ENCODE measurements at places on chromosomes 7 and 10.

DNA sequence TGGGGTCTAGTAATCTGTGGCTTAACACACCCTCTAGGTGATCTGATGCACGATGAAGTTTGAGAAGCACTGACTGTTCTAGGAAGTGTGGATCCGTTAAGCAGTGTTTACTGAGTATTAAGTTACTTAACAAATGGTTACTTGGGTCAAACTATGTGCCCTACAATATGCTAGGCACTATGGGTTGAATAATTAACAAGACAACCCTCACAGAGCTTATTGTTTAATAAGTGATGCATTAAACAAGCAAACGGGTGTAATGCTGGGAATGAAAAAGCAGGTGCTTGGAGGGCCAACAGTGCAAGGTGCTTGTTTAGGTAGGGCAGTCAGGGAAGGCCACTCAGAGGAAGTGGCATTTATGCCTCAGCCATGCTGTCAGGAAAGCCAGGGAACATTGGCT is 378.0 kb upstream of the PODXL start:
- no peak for DNase-seq

DNA sequence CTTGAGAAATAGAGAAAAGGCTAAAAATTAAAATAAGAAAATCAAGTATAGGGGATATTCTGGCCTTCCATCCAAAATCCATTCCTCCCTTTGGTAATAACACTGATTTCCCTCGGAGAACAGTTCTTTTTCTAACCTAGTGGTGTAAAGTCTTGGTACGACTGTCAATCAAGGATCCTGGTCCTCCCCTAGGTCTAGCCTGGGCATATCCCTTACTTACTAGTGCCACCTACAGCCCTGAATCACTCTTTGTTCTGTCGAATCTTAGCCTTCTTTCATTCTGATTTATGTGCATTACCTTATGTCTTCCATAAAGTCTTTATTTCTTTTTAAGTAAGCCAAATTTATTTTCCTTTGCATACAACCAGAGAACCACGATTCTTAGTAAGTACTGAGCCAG is 298.7 kb upstream of the LRRTM3 start:
- DNase-seq = peak; percentile 31

DNA sequence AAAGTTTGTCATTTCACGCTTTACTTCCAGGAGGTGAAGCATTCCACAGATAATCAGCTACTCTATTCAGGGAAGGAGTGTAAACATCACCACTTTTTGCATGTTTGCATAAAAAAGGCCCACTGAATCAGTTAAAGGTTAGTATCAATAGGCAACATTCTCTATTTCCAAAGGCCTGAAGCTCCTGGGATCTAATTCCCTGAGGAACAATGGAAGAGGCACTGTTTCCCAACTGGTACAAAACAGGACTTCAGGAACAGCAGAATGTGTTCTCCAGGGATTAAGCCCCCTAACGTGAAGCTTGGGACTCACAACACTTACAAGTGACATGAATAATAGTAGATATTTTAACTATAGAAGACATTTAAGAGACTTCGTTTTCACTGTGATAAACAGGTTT is 6.1 kb downstream of the LRRN3 start:
- no peak for DNase-seq

DNA sequence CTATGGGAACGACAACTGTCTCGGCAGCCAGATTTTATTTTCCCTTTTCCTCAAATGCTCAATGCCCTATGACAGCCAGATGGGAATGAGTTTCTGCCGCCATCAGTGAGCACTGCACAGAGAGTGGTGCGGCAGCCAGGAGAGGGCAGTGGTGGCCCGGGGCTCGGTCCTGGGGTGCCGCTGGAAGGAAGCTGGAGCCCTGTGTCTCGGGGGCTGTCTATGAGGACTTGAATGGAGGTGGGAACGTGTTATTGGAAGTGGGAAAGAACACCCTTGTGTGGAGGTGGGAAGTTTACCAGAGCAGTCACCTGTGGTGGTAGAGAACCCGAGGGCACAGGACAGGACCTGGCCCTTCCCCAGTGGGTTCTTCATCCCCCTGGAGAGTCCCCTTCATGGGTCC is 35.8 kb downstream of the JAKMIP3 start:
- DNase-seq = no peak

DNA sequence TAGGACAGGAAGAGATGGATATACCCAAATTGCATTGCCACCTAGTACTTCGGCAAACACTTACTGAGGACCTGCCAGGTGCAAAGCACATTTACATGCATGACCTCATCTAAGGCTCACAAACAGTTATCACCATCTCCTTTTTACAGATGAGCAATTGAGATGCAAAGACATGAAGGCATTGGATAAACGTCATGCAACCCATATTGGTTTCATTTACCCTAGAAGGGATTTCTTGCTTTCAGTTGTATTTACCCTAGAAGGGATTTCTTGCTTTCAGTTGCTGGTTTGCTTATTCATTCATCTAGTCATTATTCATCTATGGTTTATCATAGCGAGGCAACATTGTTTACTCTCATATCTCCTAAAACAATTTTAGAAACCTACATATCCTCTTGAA is 52.2 kb downstream of the STEAP1B start:
- DNase-seq = no peak

GRCh38 chr10:83555264-83555663 is 584.0 kb upstream of the GHITM start:
- DNase-seq = peak; percentile 13

DNA sequence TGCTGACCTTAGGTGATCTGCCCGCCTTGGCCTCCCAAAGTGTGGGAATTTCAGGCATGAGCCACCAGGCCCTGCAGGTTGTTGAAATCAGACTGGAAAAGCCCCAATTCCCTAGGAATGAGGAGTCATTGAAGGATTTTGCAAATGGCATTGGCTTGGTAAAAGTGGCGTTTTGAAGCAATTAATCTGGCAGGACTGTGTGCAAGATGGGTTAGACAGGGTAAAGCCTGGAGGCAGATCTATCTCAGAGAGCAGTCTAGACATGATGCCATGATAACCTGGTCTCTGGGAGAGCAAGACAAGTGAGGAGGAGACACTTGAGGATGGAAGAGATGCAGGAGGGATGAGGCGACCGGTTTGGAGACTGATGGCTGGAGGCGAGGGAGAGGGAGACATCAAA is 45.7 kb upstream of the UBE2H start:
- no peak for DNase-seq

GRCh38 chr7:157932498-157933218 is 595.9 kb downstream of the DNAJB6 start:
- DNase-seq = no peak

- no peak for DNase-seq
These were observed 2.4 kb upstream of the CYP3A43 start for GRCh38 chr7:99825452-99825851.

DNA sequence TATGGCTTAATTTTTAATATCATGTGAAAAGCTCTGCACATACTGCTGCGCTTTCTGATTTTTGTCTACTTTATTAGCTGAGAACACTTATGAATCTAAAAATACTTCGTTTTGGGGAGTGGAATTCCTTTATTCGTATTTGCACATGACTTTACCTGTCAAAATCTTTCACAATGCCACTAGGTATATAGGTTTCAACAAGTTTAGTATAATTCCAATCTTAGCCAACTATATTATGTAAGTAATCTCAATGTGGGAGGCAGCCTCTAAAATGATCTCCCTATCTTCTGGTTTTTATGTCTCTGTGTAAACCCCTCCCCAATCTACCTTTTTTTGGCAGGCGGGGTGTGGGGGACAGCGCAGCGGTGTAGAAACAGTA is 55.3 kb downstream of the PARD3 start:
- no peak for DNase-seq

DNA sequence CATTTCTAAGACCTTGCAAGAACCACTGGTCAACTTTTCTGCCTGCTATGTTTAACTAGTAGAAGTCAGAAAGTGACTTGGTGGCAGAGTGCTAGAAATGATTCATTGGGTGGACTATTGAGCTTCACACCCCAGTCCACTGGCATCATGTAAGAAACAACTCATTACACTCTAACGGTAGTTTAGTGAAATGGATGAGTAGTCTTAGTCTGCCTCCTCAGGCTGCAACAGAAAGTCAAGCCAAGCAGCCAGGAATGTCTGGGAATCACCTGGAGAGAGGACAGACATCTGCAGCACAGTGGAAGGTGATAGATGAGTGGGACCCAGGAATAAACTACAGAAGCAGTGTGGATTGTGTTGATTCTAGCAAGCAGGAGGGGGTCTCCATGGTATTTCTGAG is 125.4 kb downstream of the AUTS2 start:
- DNase-seq = no peak

- no peak for DNase-seq
These were observed 19.8 kb upstream of the TMEM273 start for GRCh38 chr10:49207936-49208487.

DNA sequence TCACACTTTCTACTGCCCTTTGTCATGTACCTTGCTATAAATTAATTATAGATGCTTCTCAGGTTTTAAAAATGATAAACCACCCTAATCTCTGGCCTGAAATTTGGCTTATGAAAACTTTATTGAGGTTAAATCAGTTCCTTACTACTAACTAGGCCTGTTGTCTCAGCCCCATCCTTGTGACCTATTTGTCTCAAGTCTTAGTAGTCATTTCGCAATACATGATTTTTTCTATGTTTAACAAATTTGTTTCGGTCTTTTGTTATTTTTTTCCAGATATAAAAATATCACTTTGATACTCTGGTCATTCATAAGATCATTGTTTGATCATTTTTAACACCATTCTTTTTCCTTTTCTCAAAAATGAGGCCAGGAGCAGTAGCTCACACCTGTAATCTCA is 411.6 kb downstream of the GFRA1 start:
- DNase-seq = no peak

DNA sequence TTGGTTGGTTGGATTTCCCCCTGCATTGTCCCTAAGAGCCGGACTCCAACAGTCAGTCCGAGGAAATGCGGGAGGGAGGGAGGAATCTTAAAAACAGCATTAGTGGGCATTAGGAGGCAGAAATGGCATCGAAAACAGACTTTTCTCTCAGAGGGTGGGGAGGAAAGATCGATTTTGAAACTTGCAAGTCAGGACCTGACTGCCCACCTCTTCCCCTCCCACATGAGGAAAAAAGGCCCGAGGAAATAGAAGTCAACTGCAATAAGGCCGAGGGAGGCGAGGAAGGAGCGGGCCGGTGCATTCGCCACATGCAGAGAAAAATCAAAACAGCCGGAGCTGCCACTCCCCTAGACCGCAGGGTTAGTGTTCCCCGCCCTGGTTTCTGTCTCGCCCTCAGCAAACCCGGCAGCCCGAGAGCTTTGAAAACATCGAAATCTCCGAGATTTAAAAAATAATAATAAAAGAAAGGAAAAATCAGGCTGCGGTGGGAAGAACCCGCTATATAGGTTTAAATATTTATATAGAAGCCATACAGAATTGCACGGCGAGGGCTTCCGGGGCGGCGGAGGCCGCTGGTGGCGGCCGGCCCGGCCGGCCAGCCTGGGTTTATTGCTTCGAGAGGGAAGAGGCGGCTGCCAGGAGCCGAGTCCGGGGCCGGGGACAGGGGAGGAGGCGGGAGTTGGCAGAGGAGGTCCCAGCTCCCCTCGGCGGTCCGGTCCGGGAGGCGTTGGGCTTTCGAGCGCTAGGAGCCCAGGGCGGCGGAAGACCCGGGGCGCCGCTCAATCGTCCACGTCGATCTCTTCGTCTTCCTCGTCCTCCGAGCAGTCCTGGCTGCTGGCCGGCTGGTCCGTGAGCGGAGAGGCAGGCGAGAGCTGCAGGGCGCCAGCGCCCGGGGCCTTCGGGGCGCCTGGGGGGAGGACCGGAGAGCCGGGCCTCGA is 2.5 kb downstream of the LBX1 start:
- DNase-seq = no peak

Measured in fibroblast of skin of abdomen (primary cell).